Myocyte (in vitro differentiated cells): ENCODE measurements at places on chromosomes 2 and 18. TPM values are rescaled to one million over a fixed set of nuclear protein-coding genes. Genes with fewer than 3 reads are reported as not detected.

The HOXD10 gene
- total RNA-seq, result not detected in 2 replicates

DNA sequence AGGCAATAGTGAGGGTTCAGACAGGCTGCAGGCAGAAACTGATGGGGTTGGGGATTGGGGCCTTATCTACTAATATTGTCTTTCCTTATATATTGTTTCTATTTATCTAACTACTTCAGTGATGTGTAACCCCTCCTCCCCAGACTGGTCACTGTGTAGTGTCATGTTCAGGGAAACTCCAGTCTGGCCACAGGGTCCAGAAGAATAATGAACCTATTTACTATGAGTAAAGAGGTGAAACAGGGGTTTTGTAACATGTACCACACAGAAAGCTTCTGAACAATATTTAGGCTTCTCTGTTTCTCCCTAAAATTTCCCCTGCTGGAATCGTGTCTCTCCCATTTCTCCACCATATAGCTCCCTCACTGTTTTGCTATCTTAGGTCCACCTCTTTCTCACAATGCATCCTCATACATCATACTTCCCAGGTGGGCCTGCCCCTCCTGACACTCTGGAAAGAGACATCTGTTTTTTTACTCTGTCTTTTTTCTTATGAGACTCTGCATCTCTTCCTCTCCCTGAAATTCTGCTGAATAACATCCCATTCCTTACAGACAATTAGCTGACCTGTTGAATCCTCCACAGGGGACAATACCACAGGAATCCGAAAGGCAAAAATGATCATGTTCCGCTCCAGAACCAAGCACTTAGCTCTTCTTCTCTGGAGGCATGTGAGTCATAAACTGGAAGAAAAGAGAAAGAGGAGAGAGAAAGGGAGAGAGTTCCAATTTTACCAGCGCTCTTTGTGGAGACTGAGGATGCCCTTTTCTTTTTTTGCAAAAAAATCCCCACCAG, 154.8 kb downstream of the ZEB2 start:
- DNase-seq, result no peak

DNA sequence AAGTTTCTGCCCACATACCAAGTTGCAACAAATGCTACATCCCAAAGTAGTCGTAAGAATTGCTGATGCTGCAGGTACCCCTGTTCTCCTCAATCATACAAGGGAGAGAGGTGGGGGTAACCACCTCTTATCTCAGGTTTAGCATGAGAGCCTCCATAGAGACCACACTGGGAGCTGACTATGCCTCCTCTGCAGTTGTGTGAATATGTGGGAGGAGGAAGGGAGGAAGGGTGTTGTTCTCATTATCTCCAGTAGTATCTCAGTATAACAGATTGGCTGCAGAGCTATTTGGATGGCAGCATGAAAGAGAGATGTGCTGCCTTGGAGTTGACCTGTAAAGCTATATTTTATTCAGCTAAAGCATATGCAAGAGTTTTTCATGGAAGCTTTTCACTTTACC, 690.7 kb downstream of the KCNJ3 start:
- DNase-seq, result no peak

GRCh38 chr2:61288070-61288841, 126.3 kb downstream of the C2orf74 start:
- DNase-seq, result no peak

DNA sequence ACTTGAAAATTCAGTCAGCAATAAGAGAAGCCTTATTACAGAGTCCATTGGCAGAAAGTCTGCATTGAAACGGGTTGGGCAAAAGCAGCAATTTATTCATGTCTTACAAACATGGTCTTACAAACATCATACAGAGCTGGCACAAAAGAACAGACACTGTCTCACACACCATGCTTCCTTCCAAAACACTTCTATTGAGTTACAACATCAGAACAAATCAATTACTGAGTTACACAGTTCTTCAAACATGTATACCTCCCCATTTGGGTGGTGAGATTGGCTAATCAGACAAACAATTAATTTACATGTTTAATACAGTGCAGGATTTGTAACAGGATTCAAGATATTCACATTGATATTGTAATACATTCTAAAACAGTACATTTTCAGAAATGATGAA, 9.5 kb downstream of the SYT4 start:
- no peak for DNase-seq

- no peak for DNase-seq
These were observed 729 bp downstream of the TM4SF20 start for GRCh38 chr2:227378371-227378782.

- no peak for DNase-seq
These were observed 2.3 kb upstream of the NPPC start for GRCh38 chr2:231928481-231928880.

DNA sequence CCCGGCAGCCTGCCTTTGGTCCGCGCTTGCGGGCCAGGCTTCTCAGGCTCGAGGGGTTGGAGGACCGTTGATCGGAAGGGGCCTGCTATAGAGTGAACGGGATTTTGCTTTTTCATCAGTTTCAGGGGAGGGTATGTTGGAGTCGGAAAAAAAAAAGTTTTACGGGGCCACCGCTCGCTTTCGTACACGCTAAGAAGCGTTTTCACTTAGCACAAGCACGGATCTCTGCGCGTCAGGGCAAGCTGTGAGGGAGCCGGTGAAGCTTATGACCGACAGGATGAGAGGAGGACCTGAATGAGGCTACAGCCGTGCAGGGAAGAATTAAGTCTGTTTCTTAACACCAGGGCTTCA, 443 bp downstream of the CPSF3 start:
- no peak for DNase-seq
